ENCODE measurements at places on chromosomes 13 and 19.

DNA sequence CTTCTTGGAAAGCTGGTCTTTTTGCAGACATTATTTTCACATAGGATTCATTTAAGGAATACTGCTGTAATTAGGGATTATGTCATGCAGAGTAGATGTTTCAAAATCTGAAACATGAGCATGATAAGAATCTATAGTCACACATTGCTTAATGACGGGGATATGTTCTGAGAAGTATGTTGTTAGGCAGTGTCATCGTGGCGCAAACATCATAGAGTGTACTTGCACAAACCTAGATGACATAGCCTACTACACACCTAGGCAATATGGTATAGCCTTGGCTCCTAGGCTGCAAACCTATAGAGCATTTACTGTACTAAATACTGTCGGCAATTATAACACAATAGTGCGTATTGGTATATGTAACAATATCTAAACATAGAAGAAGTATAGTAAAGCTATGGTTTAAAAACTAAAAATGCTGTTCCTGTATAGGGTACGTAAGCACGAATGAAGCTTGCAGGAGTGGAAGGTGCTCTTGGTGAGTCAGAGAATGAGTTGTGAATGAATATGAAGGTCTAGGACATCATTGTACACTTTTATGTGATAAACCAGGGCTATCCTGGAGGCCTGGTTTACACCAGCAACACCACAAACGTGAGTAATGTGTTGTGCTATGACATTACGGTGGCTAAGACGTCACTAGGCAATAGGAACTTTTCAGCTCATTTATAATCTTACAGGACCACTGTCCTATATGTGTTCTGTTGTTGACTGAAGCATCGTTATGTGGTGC, 283.1 kb downstream of the MTUS2 start:
- DNase-seq = no peak

GRCh38 chr19:46733690-46734292, 12.1 kb upstream of the FKRP start:
- DNase-seq = no peak

DNA sequence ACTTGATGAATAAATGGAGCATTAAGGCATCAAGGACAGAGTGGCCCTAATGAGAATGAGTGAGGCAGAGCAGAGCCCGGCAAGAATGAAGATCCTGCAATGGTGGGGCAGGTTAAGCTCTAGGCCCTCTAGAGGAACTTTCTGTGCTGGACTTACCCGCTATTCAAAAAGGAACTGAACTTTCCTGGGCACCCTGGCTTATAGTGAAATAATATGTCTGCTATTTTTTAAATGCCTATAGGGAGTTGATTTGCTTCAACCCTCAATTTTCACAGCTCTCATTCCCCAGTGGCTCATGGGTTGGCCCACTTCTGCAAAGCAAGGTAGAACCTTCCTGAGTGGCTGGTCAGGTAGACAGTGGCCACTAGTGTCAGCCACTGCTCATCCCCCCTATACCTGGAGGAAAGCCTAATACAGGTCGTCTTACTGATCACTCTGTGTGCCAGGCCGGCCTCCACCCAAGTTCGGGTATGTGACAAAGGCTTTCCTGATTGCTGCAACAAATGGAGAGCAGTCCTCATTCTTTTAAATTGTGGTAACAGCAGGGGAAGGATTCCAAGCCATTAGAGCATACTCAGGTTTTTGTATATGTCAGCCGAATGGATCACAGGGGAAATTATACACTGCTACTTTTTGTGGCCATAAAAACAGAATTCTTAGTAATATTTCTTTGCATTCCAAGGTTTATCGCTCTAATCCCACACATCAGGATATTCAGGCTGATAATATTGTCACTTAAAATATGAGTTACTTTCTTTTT, 103.0 kb downstream of the KL start:
- DNase-seq = no peak

- no peak for DNase-seq
Measured at GRCh38 chr13:37129866-37130265, 24.4 kb upstream of the CSNK1A1L start.

- no peak for DNase-seq
Measured at GRCh38 chr19:28985201-28985600, 227.8 kb downstream of the UQCRFS1 start.

DNA sequence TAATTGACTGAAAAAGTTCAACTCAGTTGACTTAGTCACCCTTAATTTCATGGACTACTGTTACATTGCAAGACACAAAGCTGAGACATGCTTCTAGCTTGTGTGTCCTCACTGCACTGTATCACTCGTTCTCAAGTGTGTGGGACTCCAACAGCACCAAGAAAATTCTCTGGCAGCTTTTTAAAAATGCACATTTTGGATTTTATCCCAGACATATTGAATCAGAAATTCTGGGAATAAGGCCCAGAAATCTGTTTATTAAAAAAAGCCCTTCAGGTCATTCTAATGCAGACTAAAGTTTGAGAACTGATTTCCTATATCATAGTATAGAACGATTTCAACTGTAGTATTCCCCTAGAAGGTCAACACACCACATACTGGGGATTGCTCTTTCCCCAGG, 1485.3 kb downstream of the PCDH9 start:
- no peak for DNase-seq

- DNase-seq = no peak
Measured at GRCh38 chr19:33365691-33366090, 7.8 kb upstream of the CEBPG start.

DNA sequence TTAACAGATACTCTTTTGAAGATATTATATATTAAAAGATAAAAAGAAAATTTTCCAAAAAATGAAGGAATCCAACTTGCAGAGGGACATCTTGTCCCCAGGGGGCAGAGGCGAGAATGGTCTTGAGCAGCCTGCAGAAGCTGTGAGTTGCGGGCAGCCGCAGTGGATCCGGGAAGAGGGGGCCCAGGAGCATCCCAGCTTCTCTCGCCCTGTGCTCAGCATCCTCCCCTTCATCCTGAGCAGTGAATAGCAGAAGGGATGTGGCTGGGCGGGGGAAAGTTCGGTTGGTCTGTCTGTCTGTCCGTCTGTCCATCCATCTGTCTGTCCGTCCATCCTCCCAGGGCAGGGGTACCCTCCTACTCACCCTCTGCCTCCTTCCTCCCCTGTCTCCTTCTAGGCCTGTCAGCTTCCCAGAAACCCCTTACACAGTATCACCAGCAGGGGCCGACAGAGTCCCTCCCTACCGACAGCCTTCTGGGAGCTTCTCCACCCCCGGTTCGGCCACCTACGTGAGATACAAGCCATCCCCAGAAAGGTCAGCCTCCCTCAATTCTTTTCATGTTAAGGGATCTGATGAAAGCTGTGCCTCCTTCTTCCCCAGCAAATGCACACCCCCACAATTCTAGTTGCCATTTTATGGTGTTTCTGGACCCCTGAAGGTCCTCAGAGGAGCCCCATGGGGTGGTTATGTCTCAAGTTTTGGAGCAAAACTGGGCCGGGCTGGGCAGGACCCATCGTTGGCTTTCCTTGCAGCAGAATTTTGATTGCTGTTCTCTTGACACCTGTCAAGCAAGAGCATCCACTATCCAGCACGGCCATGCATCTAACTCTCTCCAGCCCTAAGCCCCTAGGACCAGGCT, 81.6 kb downstream of the DPF1 start:
- peak; percentile 38 for DNase-seq

DNA sequence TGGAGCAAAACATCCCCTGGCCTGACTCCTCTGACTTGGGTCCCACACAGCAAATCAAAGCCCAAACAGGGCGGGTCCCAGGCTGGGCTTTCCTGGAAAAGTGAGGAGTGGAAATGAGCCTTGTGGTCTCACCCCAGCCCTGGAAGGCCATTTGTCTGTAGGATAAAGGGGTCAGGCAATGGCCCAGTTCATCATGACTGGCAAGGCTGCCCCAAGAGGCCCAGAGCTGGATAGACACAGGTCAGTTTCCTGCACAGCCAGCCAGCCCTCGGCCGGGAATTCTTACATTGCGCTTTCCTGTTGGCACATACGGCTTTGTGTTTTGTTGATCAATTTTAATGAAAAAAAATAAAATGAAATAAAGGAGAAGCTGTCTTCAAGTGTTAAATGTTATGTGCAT, 174.3 kb downstream of the TSHZ3 start:
- no peak for DNase-seq

DNA sequence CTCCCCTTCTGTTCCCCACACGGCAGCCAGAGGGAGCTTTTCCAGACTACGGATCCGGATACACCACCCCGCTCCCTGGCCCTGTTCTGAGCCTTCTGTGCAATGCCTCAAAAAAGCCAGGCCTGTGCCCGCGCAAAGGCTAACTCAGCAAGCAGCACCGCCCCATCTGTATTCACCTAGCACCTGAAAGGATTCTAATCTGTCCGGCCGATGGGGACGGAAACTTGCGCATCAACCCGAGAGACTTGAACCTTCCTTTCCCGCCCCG, 589 bp downstream of the ZBTB45 start:
- DNase-seq = peak; percentile 52

DNA sequence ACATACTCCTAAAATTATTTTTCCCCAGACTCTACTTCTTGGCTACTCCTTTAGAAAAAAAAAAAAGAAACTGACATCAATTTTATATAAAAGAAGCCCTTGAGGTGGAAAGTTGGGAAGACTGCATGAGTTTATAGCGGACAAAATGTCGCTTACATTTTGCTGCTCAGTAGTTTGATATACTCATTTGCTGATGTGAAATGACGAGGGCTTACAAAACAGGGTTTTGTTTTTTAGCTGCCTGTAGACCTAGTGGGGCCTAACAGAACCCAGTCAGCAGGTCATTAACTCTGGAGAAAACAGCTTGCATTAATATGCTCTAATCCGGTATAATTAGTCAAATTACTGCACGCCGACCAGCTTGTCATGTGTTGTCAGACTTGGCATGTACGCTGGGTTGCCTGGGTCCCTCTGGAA, 37.6 kb upstream of the MAB21L1 start:
- DNase-seq = no peak

DNA sequence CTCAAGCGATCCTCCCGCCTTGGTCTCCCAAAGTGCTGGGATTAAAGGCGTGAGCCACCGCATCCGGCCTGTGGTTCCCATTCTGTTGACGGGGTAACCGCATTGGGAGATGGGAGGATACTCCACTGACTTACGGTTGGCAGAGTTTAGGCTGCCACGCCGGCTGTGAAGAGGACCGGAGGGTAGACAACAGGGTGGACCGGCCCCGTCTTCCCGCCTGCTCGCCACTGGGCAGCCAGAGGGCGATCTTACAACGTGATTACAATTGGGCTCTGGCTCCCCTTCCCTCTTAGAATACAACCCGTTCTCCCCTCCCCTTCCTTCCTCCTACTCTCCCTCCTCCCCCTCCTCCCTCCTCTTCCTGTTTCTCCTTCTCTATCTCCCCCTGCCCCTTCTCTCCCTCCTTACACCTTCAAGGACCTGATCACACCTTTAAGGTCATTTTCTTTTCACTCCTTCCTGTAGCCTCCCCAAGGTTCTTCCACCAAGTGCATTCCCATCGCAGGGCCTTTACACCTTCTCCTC, 957 bp upstream of the CCDC194 start:
- peak; percentile 76 for DNase-seq

- DNase-seq = no peak
Measured at GRCh38 chr13:61128850-61129645, 286.6 kb downstream of the PCDH20 start.

- no peak for DNase-seq
Measured at GRCh38 chr19:1280636-1281568, 4.8 kb upstream of the EFNA2 start.

GRCh38 chr19:53771144-53771543, 53.0 kb downstream of the NLRP12 start:
- no peak for DNase-seq

DNA sequence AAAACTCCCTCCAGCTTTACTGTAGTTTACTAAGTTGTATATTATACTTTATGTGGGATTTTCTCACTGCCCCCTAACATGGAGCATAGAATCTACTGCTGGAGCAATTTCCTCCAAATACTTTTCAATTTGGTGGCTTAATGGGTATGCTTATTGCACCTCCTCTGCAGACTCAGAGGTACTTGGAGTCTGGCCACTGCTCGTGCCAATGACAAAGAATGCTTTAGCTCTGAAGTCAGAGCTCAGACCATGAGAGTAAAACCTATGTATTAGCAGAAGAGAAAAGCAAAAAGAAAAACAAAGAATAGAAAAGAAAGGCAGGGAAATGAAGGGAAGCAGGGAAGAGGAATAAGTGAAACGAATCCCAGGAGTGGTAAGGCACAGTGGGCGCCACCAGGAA, 71.9 kb downstream of the SUCLA2 start:
- DNase-seq = no peak

DNA sequence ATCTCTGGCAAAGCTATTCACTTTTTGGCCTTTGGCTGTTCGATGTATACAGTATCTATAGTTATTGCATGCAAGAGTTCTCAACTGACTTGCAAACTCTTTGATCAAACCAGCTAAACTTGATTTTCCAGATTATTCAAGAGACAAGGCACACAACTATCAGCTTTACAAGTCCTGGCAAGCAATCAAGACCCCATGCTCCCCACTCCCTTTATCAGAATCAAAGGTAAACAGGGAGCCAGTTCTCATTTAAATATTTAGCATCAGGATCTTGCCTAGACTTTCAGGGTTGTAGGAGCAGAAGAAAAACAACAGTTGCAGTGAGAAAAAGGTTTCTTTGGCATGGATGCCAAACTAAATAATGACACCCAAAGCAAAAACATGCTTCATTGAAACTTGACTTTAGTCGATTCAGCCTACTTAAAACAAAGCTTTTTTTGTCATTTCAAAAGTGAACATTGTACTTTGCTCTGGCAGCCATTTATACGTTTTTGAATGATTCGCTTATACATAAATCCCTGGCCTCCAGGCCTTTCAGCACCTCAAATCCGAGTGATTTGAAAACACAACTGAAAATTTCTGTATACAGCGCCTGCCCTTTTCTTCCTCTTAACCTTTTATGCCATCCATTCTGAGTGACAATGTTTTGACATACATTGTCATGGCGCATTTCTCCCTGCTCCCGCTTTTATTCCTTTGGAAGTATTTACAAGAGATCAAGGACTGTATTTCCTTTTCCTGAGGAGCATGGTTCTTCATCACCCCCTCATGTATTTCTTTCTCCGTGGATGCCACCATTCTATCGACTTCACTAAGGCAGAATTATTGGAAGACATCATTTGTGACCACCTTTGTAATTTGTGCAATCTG, 340.8 kb downstream of the KLF5 start:
- DNase-seq = no peak

- peak; percentile 40 for DNase-seq
Measured at GRCh38 chr19:13051557-13052165, 51.0 kb downstream of the LYL1 start.

GRCh38 chr13:75689686-75690085, 53.6 kb downstream of the LMO7 start:
- DNase-seq = no peak

DNA sequence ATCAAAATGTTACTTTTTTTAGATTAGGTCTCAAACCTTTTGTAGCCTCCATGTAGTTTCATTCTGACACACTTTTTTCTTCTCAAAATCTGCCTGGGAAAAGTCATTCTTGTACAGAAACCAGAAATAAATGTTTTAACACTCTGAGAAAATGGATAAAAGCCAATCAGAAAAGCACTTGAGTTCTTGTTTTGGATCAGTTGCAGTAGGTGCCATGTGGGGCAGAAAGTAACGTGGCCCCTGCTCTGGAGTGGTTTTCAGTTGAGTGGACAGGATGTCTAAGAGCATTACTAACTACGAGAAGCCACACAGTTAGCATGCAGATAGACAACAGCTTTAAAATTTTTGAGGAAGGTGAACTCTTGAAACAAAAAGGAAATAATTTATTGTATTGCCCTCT, 19.1 kb downstream of the GPR183 start:
- DNase-seq = peak; percentile 32

GRCh38 chr19:39327363-39328045, 6.8 kb upstream of the LRFN1 start:
- DNase-seq = no peak
